ENCODE measurements at places on chromosomes 12 and 14.

- DNase-seq = no peak
Observed at GRCh38 chr12:34377243-34378035, 355.1 kb downstream of the ALG10 start.

- DNase-seq = no peak
Observed at GRCh38 chr12:132700212-132700822, 10.3 kb upstream of the PGAM5 start.

DNA sequence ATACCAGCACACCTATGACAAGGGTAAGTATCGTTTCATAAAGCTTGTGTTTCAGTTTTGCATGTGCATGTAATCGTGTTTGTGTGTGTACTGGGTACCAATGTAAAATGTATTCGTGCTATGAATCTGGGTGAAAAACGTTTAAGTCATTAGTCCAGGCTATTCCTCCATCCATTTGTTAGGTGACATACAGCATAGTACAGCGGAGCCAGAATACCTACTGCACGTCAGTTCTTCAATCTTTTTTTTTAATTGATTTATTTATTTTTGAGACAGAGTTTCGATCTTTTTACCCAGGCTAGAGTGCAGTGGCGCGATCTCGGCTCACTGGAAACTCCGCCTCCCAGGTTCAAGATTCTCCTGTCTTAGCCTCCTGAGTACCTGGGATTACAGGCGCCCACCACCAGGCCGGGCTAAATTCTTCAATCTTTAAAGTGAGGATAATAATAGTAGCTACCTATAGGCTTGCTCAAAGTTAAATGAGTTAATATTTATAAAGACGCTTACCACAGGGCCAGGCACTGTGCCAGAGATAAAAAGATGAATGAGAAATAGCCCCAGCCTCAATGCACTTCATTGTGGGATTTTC is 661 bp upstream of the RPS26 start:
- DNase-seq = no peak

GRCh38 chr12:121003650-121004049 is 12.6 kb downstream of the C12orf43 start:
- no peak for DNase-seq

GRCh38 chr12:21413369-21414277 is 23.8 kb upstream of the PYROXD1 start:
- DNase-seq = no peak
